Posterior vena cava (tissue), 2 donors: ENCODE measurements at places on chromosomes 3 and 15. TPM values are rescaled to one million over a fixed set of nuclear protein-coding genes. Genes with fewer than 3 reads are reported as not detected.

GRCh38 chr3:180782195-180782984 is 103.1 kb upstream of the CCDC39 start:
- DNase-seq, result no peak

- DNase-seq, result no peak
Observed at GRCh38 chr3:163382183-163382582, 1696.1 kb downstream of the SI start.

- DNase-seq, result no peak
Observed at GRCh38 chr15:65212097-65212496, 824 bp upstream of the CILP start.

DNA sequence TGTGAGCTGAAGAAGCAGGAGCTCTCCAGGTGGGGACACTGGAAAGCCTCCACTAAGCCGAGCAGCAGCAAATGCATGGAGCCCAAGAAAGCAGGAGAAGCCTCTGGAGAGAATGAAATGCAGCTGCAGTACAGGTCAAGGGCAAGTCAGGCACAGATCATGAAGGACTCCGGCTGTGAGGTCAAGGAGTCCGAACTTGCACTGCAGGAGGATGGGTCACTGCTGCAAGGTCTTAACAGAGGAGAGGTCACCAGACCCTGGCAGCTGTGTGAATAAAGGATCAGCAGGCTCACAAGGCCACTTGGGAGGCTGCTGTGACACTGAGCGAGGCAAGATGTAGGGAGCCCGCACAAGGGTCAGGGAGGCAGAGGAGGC is 24.7 kb upstream of the SLC41A3 start:
- no peak for DNase-seq

GRCh38 chr3:65706776-65707568 is 331.7 kb downstream of the MAGI1 start:
- no peak for DNase-seq

DNA sequence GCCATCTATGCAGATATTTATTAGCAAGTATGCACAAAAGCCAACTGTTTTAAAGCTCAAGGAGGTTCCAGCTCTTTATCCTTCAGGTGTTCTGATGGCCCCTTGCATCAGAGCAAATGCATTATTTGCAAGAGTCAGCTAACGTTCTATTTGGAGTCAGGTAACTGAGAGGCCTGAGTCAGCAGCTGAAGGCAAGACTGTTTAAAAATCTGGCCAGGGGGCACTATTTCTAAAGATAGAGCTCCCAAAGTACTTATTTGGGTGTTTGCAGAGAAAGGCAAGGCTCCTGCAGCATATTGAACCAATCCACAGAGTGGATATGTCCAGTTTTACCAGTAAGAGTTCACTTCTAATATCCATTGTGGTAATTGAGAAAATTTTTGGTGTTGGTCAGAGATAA is 146.1 kb downstream of the LRTM1 start:
- DNase-seq, result no peak

GRCh38 chr3:61371123-61371522 is 119.9 kb upstream of the FHIT start:
- no peak for DNase-seq

DNA sequence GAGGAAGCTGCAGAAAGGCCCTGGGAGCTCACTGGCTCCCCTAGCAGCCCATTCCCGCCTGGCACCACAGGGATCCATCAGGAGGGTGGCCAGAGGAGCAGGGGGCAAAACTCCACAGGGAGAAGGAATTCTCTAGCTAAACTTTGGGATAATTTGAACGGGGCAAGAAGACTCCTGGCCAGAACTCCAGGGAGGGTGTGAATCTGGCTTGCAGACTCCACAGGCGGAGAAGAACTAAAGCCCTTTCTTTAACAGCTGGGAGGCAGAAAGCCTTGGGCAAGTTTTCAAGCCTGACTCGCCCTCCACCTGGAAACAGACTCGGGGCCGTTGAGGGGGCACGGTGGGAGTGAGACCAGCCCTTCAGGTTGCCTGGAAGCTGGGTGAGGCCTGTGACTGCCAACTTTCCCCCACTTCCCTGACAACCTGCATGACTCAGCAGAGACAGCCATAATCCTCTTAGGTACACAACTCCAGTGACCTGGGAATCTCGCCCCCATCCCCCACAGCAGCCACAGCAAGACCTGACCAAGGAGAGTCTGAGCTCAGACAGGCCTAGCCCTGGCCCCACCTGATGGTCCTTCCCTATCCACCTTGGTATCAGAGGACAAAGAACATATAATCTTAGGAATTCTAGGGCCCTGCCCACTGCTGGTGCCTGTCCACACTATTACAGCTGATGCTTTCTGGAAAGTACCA is 28.6 kb downstream of the SLC27A2 start:
- no peak for DNase-seq

GRCh38 chr3:29072611-29073010 is 208.3 kb upstream of the RBMS3 start:
- no peak for DNase-seq

GRCh38 chr15:41892621-41893421 is 1.0 kb downstream of the SPTBN5 start:
- DNase-seq, result no peak

Gene GNB4
- total RNA-seq, result 66.6 TPM

Gene GRK7
- total RNA-seq, result 0.14 TPM

Gene SNX1
- 130 TPM for total RNA-seq

Gene A4GNT
- total RNA-seq, result not detected
